ENCODE measurements at places on chromosomes 5 and 9.

- no peak for DNase-seq
Observed at GRCh38 chr9:133056533-133056932, 5.2 kb upstream of the CEL start.

- no peak for DNase-seq
Observed at GRCh38 chr5:173139631-173140030, 4.7 kb upstream of the BNIP1 start.

GRCh38 chr5:14348142-14348541 is 205.0 kb downstream of the TRIO start:
- no peak for DNase-seq

DNA sequence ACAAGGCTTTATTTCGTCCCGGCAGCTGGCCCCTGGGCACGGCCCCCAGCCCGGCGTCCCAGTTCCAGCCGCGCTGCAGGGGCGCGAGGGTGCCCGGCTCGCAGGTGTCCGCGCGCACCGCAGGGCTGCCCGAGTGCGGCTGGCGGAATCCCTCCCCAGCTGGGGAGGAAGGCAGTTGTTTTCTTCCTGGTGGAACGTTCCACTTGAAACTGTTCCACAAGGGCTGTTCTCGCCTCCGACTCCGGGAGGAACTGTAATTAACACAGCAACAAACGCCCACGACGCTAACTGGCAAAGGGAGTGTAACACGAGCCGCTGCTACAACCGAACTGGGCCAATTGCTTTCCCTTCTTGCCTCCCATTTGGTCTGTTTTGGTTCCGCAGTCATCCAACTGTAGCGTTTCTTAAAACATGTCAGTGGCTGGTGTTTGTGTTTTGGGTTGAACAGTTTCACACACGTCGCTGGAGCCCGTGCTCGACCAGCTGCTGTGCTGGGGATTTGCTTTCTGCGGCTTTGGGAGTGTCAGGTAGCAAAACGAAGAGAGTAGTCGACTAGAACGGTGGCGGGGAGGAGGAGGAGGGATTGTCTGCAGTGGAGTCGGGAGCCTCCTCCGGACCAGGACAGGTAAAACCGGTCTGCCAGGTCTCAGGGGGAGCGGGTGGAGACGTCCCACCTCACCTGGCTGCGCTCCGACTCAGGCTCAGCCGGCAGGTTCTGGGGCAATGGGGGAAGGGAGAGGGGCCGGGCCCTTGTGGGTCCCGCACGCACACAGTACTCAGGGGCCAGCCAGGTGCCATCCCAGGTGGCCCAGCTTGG is 131.6 kb upstream of the NIPBL start:
- DNase-seq: no peak

- no peak for DNase-seq
Observed at GRCh38 chr5:170311511-170312300, 14.1 kb upstream of the LCP2 start.

DNA sequence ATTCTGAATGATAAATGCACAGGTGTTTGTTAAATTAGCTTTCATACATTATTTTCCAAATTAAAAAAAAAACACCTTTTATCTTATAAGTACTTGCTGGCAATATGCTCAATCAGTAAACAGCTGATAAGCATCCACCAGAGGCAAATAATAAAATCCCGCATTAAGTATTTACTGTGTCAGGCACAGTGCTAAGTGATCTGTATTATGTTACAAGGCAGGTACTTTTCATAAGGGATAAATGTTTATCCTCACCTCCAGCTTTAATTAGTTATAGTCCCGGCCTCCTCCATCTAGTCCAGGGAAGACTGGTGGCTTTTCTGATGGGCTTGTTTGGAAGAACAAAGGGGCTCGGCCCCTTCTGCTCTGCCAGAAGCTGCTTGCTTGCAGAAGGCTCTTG is 40.1 kb downstream of the PFDN1 start:
- no peak for DNase-seq

DNA sequence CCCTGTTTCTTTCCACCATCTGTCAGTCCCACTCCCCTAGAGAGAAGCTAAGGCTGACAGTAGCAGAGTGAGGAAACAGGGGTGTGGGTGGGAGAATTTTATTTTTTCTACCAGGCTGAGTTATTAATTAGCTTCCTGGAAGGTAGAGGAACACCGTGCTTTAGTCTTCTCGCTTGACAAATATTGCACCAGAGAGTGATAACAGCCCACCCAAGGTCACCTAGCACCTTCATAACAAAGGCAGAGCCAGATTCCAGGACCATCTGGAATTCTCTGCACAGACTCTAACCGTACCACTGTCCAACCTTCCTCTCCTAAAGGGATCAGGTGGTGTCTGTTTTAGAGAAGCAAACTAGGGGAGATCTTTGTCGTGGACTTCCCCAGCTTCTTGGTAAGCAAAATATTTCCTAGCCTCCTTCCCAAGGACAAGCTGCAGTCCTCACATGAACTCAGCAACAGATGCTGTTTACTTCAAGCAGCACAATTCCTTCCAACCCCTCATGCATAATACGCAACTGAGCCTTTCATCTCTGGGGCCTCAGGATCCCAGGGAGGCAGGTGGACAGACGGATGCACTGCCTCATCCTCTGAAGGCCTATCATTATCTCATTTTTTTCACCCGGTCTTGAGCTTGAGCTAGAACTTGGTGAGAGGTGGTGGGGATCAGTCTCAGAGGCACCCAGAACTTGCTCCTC is 308.7 kb upstream of the BRINP1 start:
- no peak for DNase-seq

DNA sequence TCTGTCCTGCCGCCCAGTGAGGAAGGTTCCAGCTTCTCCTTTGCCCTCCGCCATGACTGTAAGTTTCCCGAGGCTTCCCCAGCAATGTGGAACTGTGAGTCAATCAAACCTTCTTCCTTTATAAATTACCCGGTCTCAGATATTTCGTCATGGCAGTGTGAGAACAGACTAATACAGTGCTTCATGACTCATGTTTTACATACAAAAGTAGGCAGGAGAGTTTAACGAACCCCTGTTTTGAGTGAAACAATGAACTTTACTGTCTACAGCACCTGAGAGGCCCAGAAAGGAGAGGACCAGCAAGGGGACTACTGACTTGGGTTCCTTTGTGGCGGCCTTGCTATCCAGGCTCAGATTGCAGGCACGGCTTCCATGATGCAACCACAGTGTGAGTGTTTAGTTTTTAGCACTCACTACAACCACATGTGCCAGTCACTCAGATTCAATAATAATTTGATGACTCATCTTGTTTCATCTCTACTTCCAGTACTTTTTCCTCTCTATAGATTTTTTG is 139.1 kb upstream of the CLINT1 start:
- DNase-seq: no peak

GRCh38 chr5:80238778-80239679 is 16.8 kb downstream of the SERINC5 start:
- no peak for DNase-seq

GRCh38 chr9:126617003-126617822 is 3.5 kb downstream of the LMX1B start:
- no peak for DNase-seq

- no peak for DNase-seq
Observed at GRCh38 chr5:62496876-62497275, 81.7 kb upstream of the LRRC70 start.

GRCh38 chr9:89579741-89580385 is 24.9 kb upstream of the GADD45G start:
- DNase-seq: no peak

GRCh38 chr5:78568212-78568611 is 80.4 kb downstream of the LHFPL2 start:
- no peak for DNase-seq

DNA sequence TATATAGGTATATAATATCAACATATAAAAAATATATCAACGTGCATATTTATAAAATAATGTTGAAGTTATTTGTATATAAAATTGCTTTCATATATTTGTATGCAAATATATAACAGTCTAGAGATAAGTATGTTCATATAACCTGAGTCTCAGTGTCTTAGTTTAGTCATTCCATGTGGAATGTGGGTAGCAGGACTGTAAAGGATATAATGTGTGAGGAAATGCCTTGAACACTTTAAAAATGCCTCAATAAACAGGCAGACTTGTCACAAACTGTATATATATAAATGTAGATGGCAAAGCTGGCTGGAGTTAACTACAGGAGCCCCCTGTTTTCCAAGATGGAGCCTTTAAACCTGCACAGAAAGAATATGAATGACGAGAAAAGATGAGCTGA is 48.4 kb downstream of the CCDC125 start:
- no peak for DNase-seq

- DNase-seq: no peak
Observed at GRCh38 chr5:151162776-151163175, 5.2 kb upstream of the ANXA6 start.

DNA sequence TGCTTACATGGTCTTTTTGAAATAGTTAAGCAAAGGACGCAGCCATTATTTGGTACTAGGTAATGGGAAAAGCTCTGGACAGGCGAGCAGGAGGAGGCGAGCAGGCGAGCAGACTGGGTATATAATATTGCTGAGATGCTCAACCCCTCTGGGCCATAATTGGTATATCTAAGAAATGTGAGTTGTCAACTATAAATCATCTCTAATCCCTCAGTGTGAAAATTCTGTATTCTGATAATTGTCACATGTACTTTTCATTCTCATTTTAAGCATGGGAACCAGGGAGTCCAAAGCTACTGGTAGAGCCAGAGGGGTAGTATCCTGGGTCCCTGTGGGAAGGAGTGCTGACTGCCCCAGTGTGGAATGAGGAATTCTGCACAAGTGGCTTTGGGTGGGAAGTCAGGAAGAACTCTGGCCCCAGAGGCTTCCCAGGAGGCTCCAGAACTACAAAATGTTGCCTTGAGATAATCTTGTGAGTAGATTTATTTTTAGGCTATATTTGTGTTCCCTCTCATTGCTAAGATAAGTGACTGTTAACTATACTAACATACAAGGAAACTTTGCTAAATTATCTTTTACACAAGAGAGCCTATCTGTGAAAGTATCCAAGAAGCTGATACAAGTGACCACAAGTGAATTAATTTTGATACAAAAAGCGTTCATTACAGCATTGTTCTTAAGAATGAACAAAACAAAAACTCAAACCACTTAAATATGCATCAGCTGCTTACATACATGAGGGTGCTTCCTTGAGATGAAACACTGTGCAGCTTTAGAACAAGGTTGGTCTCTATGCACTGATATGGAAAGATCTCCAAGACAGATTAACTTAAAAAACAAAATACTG is 70.5 kb upstream of the TNFAIP8 start:
- no peak for DNase-seq

DNA sequence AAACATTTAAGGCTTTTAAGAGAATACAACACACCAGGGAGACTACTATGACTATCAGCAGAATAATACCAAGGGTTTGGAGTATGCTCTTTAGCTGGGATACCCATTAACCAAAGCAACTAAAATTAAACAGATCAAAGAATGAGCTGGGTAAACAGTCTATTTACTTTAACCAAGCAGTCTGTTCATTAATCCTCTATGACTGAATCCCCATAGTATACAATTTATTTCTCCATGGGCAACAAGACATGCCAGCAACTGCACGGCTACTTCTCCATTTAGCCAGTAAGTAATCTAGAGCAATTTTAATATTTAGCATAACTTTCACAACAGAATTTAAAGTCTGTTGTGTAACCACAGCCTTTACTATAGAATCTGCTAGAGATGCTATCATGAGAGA is 77.6 kb downstream of the CDO1 start:
- DNase-seq: no peak

DNA sequence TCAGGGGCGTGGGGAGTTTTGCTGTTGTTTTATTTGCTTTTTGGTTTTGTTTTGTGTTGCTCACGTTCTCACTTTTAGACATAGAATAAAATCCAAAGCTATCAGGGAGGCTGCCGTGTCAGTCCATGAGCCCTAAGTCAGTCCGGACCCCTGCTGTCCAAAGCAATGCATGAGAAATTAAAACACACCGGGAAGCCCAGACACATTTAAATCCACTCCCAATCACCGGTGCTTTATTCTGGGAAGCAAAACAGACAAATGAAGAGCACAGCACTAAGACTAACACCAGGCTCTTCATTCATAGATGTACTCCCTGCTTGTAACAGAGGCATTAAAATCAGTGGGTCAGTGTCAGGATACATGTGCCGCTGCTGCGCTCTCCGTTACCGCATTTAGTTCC is 180.9 kb downstream of the IRX2 start:
- DNase-seq: no peak

DNA sequence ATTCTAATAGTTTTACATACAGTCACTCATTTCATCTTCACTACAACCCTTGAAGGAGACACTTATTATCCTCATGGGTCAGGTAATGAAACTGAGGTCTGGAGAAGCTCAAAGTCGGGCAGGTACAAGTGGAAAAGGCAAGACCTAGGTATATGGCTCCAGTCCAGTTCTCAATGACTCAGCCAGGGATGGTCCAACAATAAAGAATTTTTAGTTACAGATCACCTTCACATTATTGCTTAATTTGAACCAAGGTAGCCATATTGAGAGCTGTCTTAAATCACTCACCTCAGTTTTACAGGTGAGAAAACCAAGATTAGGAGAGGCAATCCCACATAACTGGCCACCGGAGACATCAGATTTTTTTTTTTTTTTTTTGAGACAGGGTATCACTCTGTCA is 55.4 kb downstream of the PTPN3 start:
- DNase-seq: no peak

GRCh38 chr5:59538750-59539121 is 354.8 kb downstream of the PDE4D start:
- DNase-seq: no peak

- no peak for DNase-seq
Observed at GRCh38 chr5:63323926-63324325, 638.3 kb downstream of the HTR1A start.

- no peak for DNase-seq
Observed at GRCh38 chr9:77907585-77907984, 124.0 kb downstream of the GNAQ start.

- DNase-seq: peak; percentile 71
Observed at GRCh38 chr9:93064392-93065134, 6.1 kb downstream of the SUSD3 start.

GRCh38 chr9:33306037-33306436 is 15.7 kb downstream of the NFX1 start:
- no peak for DNase-seq

DNA sequence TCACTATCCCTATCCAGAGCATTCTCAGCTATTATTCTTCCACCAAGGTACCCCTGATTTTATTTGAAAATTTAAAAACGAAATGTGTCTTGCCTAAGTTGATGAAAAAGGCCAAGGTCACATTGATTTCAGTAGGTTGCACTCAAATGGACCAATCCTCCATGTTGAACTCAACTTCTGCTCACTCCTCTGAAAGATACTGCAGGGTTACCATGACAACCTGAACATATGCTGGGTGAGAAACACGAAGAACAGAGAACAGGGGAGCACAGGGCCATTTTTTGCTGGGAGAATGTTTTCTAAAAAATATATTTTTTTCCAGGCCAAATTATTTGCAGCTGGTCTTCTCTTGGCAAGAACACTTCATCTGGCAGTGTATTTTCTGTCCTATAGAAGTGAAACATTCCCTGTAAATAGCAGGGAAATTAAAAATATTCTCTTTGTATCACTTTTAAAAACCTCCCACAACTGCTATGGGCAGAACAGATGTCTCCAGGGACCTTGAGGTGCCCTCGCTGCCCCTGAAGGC is 215.9 kb downstream of the NXNL2 start:
- no peak for DNase-seq

DNA sequence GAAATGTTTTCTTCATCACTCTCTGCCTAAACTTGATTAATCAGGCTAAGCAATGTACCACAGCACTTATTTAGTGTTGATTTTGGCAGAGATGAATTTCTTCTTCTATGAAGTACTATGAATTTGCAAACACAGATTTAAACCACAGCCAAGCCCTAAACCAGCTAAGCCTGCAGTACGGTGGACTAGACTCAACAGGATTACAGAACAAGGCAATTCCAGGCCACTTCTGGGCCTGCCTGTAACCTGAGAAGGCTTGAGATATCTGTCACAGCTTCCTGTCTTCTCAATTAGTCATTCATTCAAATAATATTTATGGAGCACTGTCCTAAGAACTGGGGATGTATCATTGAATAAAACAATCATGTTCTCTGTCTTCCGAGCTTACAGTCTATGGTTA is 32.4 kb upstream of the CAST start:
- DNase-seq: no peak
